Fibroblast of skin of abdomen (primary cell): ENCODE measurements at places on chromosomes 4 and X.

DNA sequence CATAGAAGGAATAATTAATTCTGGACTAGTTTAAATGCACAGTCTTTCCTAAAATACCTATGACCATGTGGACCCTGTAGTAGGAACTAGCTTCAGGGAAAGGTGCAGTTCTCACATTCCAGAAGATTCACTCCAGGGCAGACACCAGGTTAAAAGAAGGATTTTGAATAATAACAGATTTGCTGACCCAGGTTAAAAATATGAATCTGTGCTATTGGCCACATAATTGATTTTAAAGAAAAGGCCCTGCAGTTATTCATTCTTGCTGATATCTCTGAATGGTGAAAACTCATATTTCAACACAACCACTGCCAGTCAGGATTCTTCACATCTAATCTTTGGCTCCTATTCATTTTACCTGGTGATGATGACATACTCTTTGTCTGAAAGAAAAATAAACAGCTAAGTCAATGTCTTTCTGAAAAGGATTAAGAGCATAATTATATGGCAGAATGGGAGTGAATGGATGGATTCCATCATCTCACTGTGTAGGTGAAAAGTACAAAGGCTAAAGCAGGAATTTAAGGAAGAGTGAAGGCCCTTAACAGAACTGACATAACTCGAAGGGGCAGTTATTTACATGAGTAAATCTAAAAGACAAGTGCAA is 432.8 kb downstream of the PDGFC start:
- no peak for DNase-seq

- DNase-seq, result no peak
Observed at GRCh38 chr4:166092797-166093290, 219.8 kb downstream of the TLL1 start.

GRCh38 chrX:118558926-118559325 is 63.3 kb downstream of the DOCK11 start:
- no peak for DNase-seq

GRCh38 chr4:38946919-38947318 is 79.3 kb downstream of the FAM114A1 start:
- no peak for DNase-seq

- DNase-seq, result peak; percentile 23
Observed at GRCh38 chr4:158823461-158823873, 54.6 kb downstream of the FNIP2 start.

GRCh38 chr4:107902715-107903114 is 28.6 kb upstream of the CYP2U1 start:
- DNase-seq, result no peak

DNA sequence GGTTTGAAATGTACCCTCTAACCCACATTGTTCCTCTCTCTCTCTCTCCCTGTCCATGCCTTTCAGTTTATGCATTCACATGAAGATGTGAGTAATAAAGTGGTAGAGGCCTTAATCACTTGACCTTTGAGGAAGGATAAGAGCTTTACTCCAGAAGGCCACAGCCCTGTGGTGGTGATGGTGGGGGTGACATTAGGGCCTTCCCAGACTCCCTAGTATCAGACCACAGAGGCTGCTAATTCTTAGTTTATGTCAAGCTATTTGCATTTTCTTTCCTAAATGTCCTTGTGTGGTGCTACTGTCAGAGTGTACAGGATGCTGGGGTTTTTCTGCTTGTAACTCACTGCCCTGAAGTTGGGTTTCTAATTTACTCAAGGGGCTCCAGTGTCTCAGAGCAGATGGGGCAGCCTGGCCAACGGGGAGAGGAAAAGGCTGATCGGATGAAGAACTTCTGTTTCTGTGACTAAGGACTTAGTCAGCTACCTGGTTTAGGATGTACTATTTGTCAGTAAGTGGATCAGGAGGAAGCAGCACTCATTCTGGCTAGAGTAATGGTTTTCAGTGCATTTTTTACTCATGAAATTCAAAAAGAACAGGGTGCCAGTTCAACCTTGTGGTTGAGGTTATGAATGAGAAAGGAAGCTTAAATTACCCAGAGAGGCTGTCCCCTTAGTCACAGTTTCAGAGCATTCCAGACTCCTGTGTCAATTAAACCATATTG is 509.6 kb upstream of the DIPK2B start:
- DNase-seq, result peak; percentile 98

DNA sequence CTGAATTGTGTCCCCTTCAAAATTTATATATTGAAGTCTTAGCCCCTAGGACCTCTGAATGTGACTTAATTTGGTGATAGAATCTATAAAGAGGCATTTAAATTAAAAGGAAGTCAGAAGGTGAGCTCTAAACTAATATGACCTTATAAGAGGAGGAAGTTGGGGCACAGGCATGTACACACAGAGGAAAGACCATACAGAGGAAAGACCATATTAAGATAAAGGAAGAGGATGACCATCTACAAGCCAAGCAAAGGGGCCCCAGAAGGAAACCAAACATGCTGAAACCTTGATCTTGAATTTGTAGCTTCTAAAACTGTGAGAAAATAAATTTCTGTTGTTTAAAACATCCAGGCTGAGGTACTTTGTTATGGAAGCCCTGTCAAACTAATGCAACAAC is 26.9 kb upstream of the CYBB start:
- no peak for DNase-seq

DNA sequence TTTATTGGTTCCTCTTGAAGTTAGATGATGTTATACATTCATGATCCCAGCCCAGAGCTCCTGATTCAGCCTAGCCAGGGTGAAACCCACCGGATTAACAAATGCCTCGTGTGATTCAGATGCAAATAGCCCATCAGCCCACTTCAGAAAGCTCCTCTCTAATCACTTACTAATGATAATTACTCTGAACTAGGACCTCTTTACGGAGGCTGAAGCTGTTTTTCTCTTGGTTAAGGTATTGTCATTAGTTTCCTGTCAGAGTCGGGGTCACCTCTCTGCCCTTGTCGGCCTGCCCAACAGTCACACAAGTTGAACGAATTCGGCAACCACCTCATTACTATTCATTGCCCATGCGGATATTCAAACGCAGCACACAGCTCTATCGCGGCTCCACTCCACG is 36.6 kb downstream of the ZFP42 start:
- DNase-seq, result no peak

DNA sequence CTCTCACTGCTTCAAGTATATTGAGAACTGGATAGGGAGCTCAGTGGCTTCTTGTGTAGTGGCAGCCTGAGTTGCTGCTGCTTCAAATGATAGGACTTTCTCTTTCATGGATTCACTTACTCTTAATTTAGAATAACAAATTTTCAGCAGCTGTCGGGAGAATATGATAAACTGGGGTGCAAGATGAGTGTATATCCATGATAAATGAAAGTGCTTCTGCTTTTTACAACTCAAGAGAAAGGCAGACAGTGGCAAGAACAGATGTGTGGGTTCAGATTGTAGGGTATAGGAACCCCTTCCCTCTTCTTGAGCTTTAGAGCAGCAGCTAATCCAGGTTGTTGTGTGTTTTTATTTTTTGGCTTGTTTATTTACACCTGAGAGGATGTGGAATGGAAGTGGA is 1.0 kb downstream of the SH3BGRL start:
- no peak for DNase-seq

DNA sequence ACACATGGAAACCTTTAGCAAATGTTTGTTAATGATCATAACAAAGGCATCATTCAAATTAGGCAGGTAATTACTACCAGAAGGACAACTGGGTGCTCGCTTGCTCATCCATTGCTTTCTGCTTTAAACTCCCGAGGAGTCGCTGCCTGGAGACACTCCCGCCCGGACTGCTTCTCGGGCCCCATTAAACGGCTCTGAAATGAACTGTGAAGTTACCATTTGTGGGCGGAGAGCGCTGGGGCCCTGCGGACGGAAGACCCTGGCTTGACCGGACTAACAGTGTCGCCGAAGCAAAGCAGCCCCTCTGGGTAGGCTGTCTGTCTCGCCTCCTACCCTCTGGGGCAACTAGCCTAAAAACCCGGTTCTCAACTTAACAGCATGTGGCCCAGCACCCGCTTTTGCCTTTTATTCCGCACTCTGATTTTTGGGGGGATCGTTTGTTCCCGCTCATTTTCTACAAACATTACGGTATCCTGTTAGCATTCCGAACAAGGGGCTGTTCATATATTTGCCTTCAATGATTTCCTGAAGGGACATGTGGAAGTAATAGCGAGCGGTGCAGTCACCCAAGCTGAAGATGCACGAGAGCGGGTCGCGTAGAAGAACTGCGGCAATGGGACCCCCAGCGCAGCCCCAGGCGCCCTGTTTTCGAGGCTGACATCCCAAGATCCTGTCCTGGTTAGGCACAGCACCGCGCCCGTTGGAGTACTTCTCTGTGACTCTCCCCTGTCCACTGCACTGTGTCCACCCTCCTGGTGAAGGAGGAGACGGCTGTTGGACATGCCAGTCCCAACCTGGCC is 1.6 kb upstream of the PDGFRA start:
- DNase-seq, result peak; percentile 88

- DNase-seq, result no peak
Observed at GRCh38 chrX:20663336-20663735, 396.6 kb upstream of the RPS6KA3 start.

DNA sequence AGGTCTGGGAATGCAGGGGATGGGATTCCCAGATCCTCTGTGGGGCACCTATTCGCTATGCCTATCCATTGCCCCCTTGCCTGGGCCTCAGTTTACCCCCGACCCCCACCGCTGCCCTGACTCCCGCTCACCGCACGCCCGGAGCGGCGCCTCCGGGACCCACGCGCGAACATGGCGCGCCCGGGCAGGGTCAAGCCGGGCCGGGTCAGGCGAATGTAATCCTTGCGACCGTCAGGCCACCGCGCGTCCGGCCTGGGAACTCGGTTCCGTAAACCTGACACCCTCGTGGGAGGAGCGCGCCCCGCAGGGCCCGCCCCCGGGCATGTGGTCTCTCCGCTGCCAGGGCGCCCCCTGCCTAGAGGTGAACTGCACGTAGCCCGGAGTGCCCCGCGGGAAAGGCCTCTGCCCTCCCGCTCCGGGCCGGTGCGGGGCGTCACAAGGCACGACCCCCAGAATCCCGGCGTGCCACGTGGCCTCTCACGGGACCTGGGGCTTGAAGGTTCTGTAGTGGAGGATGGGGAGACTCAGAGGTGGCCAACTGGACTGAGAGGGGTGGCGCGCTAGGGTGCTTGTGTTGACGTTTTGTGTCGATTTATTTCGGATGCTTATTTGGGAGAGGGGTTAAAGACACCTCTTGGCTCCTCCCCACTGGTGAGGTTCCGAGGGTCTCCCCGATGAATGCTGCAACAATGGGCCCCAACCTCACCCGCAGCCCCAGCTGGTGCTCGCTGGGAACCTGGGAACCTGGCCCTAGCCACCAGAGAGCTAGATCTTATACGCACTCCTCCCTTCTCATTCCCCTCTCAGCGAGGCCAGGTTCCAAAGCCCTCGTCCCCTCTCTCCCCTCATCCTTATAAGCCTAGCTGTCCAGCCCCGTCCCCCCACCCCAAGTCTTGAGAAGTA is at the start of gene PRICKLE3:
TSS of gene PRICKLE3 (minus strand) at position 249 of the 903 bp plus-strand sequence. CDS start at position 173, 76 bp downstream.
- peak; percentile 55 for DNase-seq

- DNase-seq, result no peak
Observed at GRCh38 chrX:17529151-17529745, 154.2 kb downstream of the NHS start.

GRCh38 chrX:34624416-34624815 is 32.7 kb downstream of the TMEM47 start:
- no peak for DNase-seq
